Omental fat pad (tissue), 4 donors: ENCODE measurements at places on chromosomes 5 and 9.

GRCh38 chr5:19986031-19986619 lies 1.9 kb downstream of the CDH18 start:
- DNase-seq: no peak

DNA sequence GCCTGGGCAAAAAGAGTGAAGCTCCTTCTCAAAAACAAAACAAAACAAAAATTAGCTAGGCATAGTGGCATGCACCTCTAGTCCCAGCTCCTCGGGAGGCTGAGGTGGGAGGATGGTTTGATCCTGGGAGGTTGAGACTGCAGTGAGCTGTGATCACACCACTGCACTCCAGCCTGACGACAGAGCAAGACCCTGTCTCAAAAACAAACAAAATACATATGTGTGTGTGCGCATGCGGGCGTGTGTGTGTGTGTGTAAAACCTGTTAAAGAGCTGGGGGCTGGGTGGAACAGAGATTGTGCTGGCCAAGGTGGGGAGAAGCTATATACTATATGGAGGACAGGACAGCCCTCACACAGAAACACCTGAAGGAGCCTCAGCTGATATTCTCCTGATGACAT lies 27.4 kb upstream of the DENND4C start:
- no peak for DNase-seq

GRCh38 chr5:96880444-96881164 lies 4.3 kb downstream of the ERAP2 start:
- no peak for DNase-seq

GRCh38 chr5:43065387-43065947 lies 25.3 kb upstream of the ANXA2R start:
- no peak for DNase-seq

- no peak for DNase-seq
These were observed 496.0 kb upstream of the CLINT1 start for GRCh38 chr5:158354958-158355357.

GRCh38 chr5:117788596-117788995 lies 1199.8 kb downstream of the DTWD2 start:
- DNase-seq: no peak
